Tibial nerve (tissue), 4 donors: ENCODE measurements at places on chromosomes 12 and 14. TPM values are rescaled to one million over a fixed set of nuclear protein-coding genes. Genes with fewer than 3 reads are reported as not detected.

The FSCB gene
- total RNA-seq: 0.66 TPM

The TPCN1 gene
- 77.6 TPM for total RNA-seq

The EML5 gene
- total RNA-seq: 0.59 TPM

The SEC23A gene
- total RNA-seq: 86.0 TPM

The SLC15A5 gene
- total RNA-seq: not detected

The LRTM2 gene
- total RNA-seq: not detected

DNA sequence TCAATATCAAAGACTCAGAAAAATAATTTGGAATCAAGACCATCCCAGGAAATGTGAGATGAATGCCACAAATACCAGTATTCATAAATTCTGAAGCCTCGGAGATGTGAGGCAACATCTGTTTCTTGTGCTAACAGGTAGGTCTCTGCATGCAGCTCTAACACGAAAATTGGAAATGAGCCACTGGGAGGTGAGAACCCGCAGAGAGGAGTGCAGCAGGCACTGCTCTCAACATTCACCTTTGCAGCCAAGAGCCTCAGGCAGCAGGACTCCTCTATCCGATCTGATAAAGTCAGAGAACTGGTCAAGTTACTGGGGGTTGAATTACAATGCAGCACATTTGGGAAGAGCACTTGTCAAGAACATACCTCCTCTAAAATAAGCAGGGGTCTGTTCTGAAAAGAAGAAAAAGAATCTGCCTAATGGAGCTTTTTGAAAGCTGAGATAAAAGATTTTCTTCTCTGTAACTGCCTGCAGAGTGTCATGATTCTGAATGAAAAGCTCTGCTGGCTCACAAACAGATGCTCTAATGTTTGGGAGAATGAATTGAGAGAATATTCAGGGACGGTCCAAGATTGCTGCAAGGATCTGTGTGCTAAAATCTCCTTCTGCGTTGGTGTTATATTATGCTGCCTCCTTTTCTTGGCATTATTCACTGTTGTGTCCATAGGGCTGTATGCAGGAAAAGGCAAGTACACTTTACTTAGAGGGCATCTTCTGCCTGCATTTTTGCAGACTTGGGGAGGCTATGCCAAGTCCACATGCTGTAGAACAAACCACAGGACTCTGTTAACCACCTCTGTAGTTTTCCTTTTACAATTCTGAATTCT lies 209.6 kb upstream of the KRR1 start:
- DNase-seq: no peak

DNA sequence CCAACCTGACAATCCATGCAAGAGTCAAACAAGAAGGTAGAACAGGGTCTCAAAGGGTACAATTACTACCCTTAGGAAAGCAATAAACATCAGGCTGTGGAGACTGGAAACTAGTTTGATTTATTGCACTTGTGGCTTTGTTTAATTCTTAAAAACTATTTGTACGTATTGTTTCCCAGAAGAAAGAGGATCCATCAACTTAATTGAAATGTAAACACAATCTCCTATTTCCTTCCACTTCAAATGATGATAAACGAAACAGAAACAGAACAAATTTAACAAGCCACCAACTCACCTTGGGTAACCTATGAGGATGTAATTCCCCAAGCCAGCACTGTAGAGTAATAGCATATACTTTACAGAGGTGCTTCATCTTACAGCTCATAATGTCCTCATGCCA lies 8.0 kb downstream of the STXBP6 start:
- DNase-seq: no peak

- DNase-seq: no peak
Measured at GRCh38 chr12:104627990-104628830, 171.5 kb downstream of the CHST11 start.

DNA sequence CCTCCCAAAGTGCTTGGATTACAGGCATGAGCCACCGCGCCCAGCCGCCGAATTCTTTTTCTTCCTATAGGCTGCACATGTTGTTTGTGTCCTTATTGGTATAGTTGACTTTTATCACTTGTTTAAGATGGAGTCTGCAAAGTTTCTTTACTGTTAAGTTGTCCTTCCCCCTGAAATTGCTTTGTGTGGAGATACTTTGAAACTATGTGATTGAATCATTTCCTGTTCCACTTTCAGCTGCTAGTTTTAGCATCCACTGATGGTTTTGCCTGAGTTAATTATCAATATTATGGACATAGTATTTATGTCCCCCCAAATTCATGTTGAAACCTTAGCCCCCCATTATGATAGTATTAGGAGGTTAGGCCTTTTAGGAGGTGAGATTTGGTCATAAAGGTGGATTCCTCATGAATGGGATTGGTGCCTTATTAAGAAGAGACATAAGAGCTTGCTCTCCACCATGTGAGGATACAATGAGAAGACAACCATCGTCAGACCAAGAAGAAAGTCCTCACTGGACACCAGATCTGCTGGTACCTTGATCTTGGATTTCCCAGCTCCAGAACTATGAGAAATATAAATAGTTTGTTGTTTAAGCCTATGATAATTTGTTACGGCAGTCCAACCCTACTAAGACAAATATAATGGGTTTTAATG lies 34.9 kb downstream of the PPHLN1 start:
- DNase-seq: no peak

- DNase-seq: no peak
Measured at GRCh38 chr12:39331539-39332261, 111.2 kb downstream of the KIF21A start.

GRCh38 chr14:68513838-68514607 lies 278.8 kb downstream of the ZFP36L1 start:
- no peak for DNase-seq

DNA sequence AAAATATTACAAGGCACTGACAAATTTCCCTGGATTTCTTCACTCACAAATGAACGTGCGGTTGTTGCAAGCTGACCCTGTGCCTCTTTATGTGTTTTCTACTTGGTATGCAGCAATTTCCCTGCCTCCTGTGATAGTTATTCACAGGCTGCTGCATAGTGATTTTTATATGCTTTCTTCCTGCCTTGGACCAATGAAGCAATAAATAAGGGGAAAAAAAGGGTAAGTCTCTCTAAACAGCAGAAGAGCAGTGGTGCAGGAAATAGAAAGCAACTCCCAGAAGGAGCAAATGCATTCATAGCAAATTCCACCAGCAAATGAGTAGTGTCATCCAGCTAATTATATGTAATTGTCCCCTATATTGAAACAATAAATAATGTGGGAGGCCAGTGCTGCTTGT lies 737.9 kb downstream of the GALC start:
- DNase-seq: no peak

DNA sequence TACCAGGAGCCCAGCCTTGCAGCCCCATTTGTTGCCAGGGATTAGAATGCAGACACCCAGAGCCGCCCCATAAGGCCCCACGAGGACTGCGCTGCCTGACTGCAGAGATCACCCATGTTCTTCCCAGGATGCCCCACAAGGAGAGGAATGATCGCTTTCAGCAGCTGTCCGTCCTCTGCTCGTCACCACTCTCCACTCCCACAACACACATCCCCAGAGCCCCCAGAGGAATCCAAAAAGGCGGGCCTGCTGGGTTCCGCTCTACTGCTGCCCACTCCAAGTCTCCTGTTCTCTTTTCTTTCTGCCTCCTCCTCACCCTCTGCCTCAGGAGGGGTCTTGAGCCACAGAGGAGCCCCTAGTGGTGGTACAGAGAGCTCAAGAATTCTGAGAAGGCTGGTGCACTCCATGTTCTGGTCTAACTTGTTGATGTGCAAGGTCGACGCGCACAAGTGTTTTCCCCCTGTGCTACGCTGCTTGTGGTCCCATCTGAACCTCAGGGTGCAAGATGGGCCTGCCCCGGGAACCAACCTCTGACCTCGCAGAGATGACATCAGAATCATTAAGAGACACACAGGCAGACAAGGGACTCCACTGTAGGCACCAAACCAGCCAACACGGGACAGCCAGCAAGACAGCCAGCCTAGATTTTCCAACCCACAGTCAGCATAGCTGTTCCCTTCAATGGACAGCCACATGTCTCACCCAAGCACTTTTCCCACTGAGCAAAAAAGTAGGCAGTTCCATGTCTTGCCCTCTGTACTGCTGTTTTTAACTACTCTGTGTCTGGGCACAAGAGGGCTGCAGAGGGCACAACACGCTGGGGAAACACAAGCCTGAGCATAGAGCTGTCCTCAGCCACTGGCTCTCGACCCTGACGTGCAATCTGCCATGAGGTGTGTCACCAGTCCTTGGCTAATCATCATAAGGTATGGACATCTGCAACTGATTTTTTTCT lies 29.9 kb downstream of the PXN start:
- DNase-seq: no peak

DNA sequence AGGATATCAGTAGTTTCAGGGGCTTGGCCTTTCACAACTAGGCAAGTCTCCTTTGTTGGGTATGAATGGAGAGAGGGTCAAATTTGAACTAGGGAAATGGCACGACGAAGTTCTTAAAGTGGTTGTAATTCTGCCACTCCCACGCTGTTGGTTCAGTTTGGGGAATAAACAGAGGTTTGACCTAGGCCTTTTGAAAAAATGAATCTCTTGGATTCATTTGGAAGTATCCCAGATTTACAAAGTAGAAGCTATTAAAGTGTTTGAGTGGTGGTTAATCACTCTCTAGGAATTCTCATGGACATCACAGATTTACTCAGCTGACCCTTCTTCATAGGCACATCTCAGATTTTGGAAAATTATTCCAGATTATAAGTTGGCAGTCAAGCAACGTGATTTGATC lies 14.8 kb downstream of the BATF start:
- no peak for DNase-seq

GRCh38 chr14:101965770-101966722 lies 1.7 kb downstream of the DYNC1H1 start:
- DNase-seq: no peak

DNA sequence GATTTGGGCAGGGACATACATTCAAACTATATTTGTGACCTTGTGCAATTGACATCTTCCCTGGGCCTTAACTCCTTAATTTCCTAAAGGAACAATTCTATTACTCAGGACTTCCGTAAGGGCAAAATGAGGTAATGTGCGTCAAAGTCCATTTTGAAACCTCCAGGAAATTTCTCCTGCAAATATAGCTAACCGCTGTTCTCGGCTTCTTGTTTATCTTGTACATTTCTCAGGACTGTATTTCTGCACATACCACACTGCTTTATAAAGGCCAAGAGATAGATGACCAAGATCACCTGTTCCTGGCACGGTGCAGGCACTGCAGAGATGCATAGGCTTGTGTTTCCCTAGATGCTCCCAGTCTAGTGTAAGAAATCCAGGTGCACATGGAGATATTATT lies 1009.4 kb downstream of the BCL11B start:
- no peak for DNase-seq

DNA sequence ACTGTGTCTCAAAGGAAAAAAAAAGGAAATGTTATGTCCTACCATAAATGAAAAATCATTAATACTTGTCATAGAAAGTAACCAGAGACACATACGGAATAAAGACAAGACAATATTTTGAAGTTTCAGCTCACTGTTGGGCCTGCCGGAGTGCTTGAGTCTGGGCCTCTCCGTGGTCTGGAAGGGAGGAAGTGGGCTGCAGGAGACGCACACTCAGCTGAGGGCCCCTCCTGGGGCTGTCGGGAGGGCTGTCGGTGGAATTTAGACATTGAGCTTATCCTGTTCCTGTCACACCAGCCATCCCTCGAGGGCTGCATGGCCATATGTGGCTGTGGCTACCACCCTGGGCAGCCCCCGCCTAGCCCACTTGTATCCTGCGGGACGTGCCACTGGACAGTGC lies 80.6 kb downstream of the DDX51 start:
- no peak for DNase-seq
